ENCODE measurements at places on chromosomes 2 and 18.

GRCh38 chr2:55771612-55772011, 78.0 kb upstream of the PNPT1 start:
- no peak for DNase-seq

DNA sequence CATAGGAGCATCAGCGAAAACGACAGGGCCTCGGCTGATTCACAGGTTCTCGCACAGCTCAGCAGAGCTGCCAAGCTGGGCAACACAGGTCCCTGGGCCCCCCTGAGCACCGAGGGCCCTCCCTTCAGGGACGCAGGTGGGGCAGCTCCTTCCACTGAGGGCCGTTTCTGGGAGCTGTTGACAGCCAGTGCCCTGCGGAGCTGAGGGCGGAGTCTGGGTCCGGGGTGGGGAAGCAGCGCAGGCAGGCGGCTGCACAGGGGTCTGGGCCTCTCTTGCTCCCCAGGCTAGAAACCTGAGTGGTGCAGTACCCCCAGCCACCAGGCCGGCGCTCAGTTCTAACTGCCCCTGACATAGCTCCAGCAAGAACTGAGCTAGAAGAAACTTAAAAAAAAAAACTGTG, 65.7 kb downstream of the PXDN start:
- DNase-seq: no peak

DNA sequence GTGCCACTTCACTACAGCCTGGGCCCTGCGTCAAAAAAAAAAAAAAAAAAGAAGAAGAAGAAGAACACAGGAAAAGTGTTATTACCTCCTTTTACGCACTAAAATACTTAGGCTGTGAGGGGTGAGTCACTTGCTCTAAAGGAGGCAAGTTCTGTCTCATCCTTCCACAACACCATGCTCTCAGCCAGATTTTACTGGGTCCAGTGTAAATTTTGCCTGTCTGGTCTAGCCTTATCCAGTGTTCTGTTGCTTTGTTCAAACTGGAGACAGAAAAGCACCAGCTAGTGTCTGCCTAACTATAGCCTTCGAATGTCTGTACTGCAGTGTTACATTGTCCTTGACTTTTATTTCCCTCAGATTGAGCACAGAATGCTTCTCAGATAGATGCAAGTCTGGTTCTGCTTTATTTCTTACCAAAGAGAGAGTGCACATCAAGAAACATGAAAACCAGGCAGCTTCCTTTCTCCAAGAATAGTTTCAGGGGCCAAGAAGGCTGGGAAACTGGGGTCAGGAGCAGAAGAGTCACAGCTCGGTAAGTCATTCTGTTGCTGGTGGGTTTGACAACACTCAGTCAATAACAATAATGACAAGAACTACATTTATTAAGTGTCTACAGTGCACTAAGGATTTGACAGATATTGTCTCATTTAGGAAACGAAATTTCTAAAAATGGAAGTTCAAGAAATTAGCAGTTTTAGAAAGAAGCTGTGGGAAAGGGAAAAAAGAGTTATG, 3.1 kb upstream of the MSGN1 start:
- no peak for DNase-seq

GRCh38 chr2:27191070-27191829, 20.6 kb upstream of the ATRAID start:
- DNase-seq: peak; percentile 67

GRCh38 chr2:8518979-8519668, 162.7 kb upstream of the ID2 start:
- no peak for DNase-seq

DNA sequence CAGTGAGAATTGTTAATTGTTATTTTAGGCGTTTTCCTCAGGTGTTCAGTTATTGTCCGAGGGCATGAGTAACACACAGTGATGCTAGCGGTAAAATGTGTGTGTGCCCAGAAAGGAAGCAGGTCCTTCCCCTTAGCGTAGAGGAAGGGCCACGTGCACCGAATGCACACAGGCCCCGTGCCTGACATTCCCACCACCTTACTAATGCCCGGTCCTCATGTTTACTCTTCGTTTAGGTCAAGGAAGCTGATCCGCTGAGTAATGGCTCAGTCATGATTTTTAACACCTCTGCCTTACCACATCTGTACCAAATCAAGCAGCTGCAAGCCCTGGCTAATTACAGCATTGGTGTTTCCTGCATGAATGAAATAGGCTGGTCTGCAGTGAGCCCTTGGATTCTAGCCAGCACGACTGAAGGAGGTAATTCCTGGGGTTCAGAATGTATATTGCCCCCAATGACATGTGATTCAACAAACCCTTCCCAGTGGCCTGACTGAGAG, 76.7 kb downstream of the MERTK start:
- DNase-seq: peak; percentile 75

DNA sequence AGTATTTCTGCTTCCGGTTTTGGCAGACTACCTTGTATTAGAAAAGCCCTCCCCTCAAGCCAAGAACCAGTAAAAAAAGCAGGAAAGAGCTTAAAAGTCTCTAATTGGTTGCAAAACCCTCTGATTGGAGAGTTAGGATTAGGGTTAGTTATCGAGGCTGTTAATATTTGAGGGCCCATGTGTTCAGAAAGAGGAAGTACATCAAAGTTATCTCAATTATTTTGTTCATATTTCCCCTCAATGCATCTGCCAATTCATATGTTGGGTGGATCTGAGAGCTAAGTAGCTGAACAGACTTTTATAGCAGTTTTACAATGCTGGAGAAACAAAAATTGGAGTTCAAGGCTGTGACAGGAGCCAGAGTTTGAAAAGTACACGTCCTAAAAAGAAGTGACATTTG, 43.1 kb upstream of the KLHL14 start:
- no peak for DNase-seq

- DNase-seq: no peak
Observed at GRCh38 chr2:151630372-151630771, 103.9 kb downstream of the NEB start.

GRCh38 chr2:78262713-78263375, 740.7 kb upstream of the LRRTM4 start:
- no peak for DNase-seq

DNA sequence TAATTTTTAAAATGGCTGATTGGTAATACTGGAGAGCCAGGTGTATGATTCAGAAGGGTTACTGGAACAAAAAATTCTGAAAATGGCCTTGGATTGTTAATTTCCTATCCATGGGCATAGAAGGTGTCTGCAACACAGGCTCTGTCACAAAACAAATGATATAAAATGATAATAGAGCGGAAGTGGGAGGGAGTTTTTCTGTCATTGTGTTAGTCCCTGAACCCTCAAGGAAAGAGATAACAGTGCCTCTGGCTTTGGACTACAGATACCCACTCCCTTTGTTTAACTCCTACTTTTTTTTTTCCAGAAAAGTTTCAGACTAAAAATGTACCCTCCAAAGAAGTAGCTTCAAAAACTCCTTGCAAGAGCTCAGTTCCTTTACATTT, 28.0 kb upstream of the YES1 start:
- no peak for DNase-seq

DNA sequence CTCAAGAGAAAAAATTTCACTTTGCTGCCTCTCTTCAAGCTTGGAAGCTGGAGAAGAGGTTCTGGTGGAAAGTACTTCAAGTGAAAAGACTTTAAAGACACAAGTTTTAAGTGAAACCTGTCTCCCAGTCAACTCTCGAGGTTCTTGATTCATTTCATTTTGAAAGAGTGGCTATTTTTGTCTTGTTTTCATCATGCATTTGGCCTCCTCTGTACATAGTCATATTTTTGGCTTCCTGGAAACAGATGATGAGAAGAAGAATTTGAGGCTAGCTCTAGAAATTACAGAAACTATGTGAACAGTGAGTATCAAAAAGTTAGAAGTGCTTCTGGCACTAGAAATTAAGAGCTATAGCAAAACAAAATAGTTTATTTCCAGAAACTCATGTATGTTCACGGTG, 124.8 kb downstream of the DTNA start:
- DNase-seq: no peak

GRCh38 chr18:70672581-70672980, 383.7 kb downstream of the SOCS6 start:
- no peak for DNase-seq

- no peak for DNase-seq
Observed at GRCh38 chr18:50262977-50263376, 3.3 kb downstream of the CFAP53 start.

- no peak for DNase-seq
Observed at GRCh38 chr18:74513883-74514205, 17.7 kb downstream of the CNDP2 start.
